A549 treated with DMSO at 1 μM for 4 hours (cell line): ENCODE measurements at places on chromosomes 13 and 19. TPM values are rescaled to one million over a fixed set of nuclear protein-coding genes. Genes with fewer than 3 reads are reported as not detected.

SLC10A2 gene
- total RNA-seq: not detected in 5 replicates

MAP4K1 gene
- total RNA-seq: 0.53 to 1.2 TPM (median 0.73 TPM) in 5 replicates

NCR1 gene
- not detected in 5 replicates for total RNA-seq

NLRP11 gene
- total RNA-seq: 0.02 TPM in 1 of 5 replicates, not detected in the others

COL5A3 gene
- 4.1 to 5.4 TPM (median 4.2 TPM) in 5 replicates for total RNA-seq

ZNF541 gene
- total RNA-seq: not detected in 5 replicates

LGALS14 gene
- not detected in 5 replicates for total RNA-seq

CEACAM16 gene
- 0.09 to 0.19 TPM (median 0.13 TPM) in 4 of 5 replicates, not detected in the other for total RNA-seq

MYO16 gene
- total RNA-seq: 0.03 to 0.09 TPM (median 0.05 TPM) in 5 replicates

SELENOV gene
- not detected in 5 replicates for total RNA-seq

YIPF2 gene
- 18.0 to 22.7 TPM (median 19.1 TPM) in 5 replicates for total RNA-seq

MCOLN1 gene
- 9.9 to 15.7 TPM (median 11.8 TPM) in 5 replicates for total RNA-seq

CDC37 gene
- total RNA-seq: 174 to 204 TPM (median 177 TPM) in 5 replicates

HCST gene
- 0.25 to 0.75 TPM (median 0.60 TPM) in 3 of 5 replicates, not detected in the others for total RNA-seq

SLC17A7 gene
- total RNA-seq: 0.49 to 0.63 TPM (median 0.61 TPM) in 5 replicates

CEACAM5 gene
- 1.8 to 2.6 TPM (median 2.4 TPM) in 5 replicates for total RNA-seq

F2RL3 gene
- not detected in 5 replicates for total RNA-seq

B3GNT8 gene
- total RNA-seq: 0.08 to 0.11 TPM (median 0.09 TPM) in 3 of 5 replicates, not detected in the others

TMEM59L gene
- total RNA-seq: 3.6 to 6.3 TPM (median 5.4 TPM) in 5 replicates

TJP3 gene
- 0.38 to 0.73 TPM (median 0.53 TPM) in 5 replicates for total RNA-seq

LENG9 gene
- total RNA-seq: 5.4 to 8.0 TPM (median 6.7 TPM) in 5 replicates

PLPP2 gene
- 89.1 to 113 TPM (median 104 TPM) in 5 replicates for total RNA-seq

CGB5 gene
- total RNA-seq: 1.0 to 1.6 TPM (median 1.4 TPM) in 5 replicates

KLK11 gene
- total RNA-seq: not detected in 5 replicates

NOVA2 gene
- 0.08 to 0.13 TPM (median 0.12 TPM) in 5 replicates for total RNA-seq

GSX1 gene
- not detected in 5 replicates for total RNA-seq

DACT3 gene
- total RNA-seq: 0.27 to 0.49 TPM (median 0.32 TPM) in 5 replicates

PNMA8A gene
- 10.8 to 13.1 TPM (median 11.8 TPM) in 5 replicates for total RNA-seq

IGFL3 gene
- total RNA-seq: 0.17 to 0.53 TPM (median 0.23 TPM) in 4 of 5 replicates, not detected in the other

CYP2F1 gene
- not detected in 5 replicates for total RNA-seq

MEIS3 gene
- 31.2 to 40.3 TPM (median 33.7 TPM) in 5 replicates for total RNA-seq

ZNF681 gene
- 0.02 to 0.13 TPM in 2 of 5 replicates, not detected in the others for total RNA-seq

FLT1 gene
- 0.05 TPM in 1 of 5 replicates, not detected in the others for total RNA-seq

CRB3 gene
- total RNA-seq: 3.0 to 6.0 TPM (median 4.7 TPM) in 5 replicates

DOHH gene
- 11.3 to 21.5 TPM (median 16.8 TPM) in 5 replicates for total RNA-seq

OLFM4 gene
- not detected in 5 replicates for total RNA-seq
